ENCODE measurements at places on chromosomes 11 and 22.

DNA sequence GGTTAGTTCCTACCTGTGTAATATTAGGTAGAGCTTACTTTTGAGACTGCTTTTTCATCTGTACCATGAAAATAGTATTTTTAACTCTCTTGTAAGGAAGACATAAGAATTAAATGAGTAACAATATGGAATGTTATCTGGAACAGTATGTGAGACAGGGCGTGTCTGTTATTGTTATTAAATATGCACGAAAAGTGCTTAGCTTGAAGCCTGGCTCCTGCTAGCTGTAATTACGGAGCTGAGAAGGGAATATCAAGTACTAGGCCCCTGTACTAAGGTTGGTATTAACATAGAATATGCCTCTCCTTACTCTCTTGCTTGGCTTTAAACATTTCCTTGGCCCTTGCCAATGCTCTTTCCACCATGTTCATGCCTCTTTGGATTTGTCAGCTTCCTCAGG, 194.0 kb downstream of the FAM76B start:
- DNase-seq = no peak

GRCh38 chr11:44535191-44535980, 30.1 kb upstream of the CD82 start:
- DNase-seq = no peak

- no peak for DNase-seq
Observed at GRCh38 chr11:112612250-112612849, 348.9 kb upstream of the NCAM1 start.

DNA sequence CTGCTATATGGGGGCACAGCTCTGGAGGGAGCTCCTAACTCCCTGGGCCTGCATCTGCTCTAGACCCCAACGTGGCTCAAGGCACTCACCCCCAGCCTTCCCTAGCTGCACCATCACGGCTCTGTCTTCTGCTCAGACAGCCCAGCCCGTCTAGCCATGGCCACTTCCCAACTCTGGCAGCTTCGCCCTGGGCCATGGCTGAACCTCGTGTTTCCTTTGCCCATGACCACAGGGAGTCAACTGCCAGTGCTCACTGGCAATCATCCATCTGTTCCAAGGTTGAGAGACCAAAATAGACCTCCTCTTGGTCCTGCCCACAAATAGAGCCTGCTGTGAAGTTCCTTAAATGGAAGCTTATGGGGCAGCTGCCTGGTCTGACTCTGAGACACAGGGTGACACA, 5.4 kb downstream of the LMO1 start:
- DNase-seq = no peak

DNA sequence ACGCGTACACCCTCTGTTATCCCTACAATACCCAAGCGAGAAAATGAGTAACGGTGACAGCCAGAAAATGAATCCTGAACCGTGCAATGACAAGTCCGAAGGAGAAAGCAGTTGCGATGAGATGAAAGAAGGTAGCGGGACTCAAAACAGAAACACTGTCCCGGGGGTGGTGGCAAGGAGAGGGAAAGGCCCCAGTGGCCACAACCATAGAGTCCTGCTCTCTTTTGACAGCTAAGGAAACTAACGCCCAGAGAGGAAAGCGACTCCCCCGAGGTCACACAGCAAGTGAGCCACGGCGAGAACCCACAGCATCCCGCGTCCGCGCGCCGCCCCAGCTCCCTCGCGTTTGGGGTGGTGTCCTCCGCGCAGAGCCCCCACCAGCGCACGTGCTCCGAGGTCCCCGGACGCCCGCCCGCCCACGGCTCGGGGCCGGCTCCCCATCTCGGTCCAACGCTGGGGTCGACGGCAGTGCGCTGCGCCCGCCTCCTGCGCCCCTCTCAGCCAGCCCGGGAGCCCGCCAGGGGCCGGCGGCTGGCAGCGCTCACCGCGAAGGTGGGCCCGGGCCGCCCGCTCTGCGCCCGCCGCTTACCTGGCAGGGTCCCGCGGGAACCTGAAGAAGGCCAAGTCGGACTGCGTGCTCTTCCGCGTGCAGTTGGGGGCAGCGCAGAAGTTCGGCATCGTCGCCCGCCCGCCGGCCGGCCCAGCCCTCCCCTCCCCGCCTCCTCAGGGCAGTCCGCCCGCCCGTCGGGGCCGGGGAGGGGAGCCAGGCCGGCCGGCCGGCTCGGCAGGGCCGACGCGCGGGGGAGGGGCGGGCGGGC, 564 bp downstream of the THAP12 start:
- DNase-seq = peak; percentile 60

GRCh38 chr11:121901886-121902285, 214.1 kb downstream of the BLID start:
- no peak for DNase-seq

DNA sequence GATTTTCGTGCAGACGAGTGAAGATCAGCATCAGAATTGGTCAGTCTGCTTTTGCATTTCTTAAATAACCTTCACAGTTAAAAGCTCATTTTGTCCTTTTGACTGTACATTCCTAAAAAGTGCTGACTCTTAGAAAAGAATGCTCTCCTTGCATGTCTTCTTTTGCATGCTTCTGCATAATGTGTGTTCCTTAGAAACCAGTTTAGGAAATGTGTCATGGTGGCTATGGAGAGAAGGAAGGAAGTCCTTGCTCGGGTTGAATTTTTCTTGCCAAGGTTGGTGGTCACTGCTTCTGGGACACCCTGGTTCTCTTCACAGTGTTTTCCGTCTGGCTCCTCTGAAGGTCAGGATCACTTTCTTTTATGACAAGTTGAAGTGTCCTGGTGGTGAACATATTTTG, 6.8 kb downstream of the AP2A2 start:
- DNase-seq = no peak

- no peak for DNase-seq
Observed at GRCh38 chr11:10392095-10393079, 62.7 kb upstream of the AMPD3 start.

GRCh38 chr11:131637469-131638175, 267.2 kb downstream of the NTM start:
- no peak for DNase-seq

DNA sequence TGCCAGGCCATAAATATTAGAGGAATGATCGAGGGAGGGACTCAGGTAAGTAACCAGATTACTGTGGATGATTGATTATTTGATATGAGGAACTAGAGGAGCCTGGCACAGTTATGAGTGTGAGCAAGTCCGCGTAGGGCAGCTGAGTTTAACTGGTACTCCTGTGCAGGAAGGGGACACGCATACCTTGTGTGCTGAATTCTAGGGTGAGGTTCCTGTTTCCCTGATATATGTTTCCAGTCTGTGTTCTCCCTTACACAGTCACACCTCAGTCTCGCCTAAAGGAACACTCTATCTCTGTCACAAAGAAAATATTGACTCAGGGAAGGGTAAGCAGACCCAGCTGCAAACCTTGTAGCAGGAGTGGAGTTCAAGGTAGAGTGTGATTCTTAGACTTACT, 17.4 kb downstream of the SGSM3 start:
- DNase-seq = no peak

GRCh38 chr11:61967116-61967923, at the start of gene FTH1:
Gene FTH1 (minus strand): TSS chr11:61967634. CDS start chr11:61967425, 209 bp downstream.
- peak; percentile 96 for DNase-seq

GRCh38 chr11:133078591-133079404, 453.5 kb downstream of the OPCML start:
- DNase-seq = peak; percentile 60

GRCh38 chr11:12995188-12995587, 13.9 kb upstream of the RASSF10 start:
- no peak for DNase-seq

DNA sequence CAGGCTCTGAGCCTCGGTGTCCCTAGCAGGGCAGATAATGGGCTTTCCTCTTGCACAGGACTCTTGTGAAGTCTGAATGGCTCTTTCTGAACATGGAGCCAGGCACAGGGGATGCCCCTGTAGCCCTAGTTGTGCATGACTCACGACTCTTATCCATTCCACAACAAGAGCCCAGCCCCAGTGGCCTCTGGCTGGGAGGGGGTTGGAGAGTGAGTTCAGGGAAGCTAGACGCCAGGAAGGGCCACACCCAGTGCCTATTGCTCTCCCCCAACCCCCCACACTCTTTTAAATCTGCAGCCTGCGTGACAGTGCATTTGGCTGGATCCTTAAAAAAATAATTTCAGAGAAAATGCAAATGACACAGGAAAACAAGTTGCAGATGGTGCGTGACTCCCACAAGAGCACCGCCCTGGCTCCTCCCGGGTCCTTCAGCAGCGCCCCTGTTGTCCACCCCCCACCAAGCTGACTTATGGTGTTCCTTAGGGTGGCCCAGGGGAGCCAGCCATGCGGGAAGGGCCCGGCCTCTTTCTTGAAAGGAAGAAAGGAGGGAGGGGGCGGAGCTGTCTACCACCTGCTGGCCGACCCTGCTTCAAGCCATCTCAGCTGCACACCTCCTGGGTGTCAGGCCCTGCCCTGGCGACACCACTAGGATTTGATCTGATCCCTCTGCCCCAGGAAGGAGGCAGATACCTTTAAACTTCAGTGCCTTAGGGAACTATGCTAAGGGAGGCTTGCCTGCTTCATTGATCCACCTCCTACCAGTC, 74.7 kb downstream of the MN1 start:
- no peak for DNase-seq

DNA sequence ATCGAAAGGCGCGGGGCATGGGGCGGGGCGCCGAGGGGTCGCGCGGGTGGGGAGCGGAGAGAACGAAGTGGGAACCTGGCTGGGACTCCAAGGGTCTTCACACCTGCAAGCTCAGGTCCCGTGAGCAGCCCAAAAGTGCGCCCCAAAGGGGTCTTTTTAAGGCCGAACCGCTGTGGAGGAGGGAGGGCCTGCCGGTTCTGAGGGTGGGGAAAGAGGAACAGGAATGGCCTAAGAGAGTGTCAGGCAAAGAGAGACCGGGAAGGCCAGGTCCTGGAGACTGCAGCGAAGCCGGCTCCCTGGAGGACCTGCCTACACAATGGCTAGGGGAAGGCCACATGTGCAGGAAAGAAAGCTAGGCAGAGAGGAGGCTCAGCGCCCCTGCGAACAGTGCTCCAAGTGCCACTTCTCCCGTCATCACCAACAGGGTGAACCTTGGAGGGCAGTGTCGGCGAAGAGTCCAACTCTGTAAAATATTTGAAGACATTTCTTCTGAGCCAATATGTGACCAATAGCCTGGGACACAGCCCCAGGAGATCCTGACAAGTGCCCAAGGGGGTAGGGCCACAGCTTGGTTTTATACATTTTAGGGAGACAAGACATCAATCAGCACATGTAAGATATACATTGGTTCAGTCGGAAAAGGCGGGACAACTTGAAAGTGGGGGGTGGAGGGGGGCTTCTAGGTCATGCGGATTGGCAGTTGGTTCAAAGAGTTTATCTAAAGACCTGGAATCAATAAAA, 710 bp upstream of the DGCR2 start:
- no peak for DNase-seq

- peak; percentile 58 for DNase-seq
Observed at GRCh38 chr11:95764267-95764898, 25.2 kb downstream of the FAM76B start.

DNA sequence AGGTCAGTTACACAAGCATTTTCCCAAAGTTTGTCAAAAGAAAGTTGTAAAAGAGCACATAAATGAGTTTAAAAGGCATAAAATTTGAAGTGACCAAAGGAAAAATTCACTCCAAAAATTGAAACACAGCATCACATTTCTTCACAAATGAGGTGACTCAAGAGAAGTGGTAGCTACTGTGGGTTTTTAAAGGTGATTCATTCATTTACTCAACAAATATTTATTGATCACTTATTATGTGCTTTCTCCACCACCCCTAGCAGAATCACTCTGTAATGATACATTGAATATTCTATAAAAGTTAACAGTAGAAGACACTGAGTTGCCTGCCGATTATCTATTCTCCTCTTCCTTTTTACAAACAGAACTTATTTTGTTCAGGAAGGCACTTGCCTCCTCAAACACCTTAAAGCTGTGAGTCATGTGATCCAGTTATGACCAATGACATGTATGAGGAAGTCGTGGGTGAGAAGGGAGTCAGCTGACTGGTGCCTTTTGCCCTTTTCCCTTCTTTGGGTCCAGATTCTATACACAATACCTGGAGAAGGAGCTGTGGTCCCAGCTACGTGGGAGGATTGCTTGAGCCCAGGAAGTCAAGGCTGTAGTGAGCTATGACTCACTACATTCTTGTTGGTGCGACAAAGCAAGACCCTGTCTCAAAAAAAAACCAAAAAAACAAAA, 67.7 kb upstream of the CLNS1A start:
- DNase-seq = peak; percentile 46

DNA sequence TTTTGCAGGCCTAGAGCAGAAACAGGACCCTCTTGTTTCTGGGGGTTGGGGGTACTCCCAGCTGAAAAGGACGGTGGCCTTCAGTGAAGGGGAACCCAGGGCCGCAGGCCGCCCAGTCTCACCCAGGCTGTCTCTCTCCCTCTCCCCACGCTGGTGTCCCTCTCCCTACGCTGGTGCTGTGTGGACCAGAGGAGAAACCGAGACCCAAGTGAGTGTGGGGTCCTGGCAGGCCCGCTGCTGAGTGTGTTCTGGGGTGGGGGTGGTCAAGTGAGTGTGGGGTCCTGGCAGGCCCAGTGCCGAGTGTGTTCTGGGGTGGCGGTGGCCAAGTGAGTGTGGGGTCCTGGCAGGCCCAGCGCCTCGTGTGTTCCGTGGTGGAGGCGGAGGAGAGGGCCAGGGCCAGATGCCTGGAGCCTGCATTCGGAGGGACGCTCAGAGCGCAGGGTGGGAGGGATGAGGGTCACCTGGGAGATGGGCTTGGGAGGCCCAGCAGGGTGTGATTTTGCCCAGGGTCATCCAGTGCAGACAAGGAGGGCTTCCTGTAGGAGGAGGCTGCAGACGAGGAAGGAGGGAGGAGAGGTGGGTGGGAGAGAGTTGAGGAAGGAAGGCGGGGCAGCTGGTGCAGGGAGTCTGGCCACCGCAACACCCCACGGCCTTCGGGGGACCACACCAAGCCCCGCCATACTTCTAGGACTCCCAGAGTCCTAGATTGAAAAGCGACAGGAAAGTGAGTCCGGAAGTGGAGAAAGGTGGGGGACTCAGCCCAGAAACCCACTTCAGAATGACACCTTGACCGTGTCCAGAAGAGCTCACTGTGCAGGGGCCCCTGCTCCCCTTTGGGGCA, 10.3 kb downstream of the TNNT3 start:
- DNase-seq = no peak

- DNase-seq = no peak
Observed at GRCh38 chr22:30940685-30941362, 27.8 kb downstream of the MORC2 start.

DNA sequence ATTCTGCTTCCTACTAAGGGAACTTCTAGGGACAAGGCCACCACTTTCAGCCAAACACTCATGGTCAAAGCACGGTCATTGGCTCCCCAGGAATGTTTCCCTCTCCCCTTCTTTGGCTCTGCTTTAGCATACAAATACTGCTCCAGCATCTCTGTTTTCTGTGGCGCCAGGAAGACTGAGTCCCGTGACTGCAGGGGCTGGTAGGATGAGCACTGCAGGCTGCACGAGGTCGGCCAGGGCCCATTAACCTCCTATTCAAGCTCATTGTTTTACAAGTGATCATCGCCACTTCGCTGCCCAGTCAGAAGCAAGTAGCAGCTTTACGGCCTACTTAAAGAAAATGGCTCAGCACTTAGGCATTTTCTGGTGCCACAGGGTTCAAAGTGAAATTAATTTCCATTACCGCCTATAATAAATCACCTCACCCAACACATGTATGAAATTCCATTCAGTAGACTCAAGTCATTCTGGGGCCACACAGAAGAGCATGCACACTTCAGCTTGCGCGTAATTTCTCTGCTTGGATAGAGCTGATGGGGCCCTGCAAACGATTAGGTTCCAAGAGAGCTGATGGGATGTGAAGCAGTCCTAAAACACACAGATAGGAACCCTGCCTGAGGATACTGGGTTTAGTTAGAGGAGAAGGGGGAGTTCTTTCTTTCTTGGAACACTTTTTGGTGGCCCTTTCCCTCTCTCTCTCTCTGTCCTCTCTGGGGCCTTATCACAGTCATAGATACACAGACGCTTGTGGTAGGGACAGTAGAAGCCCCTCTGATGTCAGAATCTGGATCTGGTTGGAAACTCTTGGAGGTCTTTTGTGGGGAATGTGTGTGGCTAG, 173.7 kb downstream of the KIF18A start:
- DNase-seq = no peak

Data from activated CD4-positive, alpha-beta T cell treated with anti-CD3 and anti-CD28 coated beads, Interleukin-2, Interleukin-6, amounts not matched to agents 100 ng/mL and 50 ng/mL, durations not matched to agents 16 hours and 8 hours (primary cell).